ENCODE measurements at places on chromosomes 11 and 22.

GRCh38 chr11:43738600-43739409 is 58.3 kb downstream of the HSD17B12 start:
- no peak for DNase-seq

- DNase-seq: no peak
These were observed 1.5 kb downstream of the LRFN4 start for GRCh38 chr11:66858186-66858938.

DNA sequence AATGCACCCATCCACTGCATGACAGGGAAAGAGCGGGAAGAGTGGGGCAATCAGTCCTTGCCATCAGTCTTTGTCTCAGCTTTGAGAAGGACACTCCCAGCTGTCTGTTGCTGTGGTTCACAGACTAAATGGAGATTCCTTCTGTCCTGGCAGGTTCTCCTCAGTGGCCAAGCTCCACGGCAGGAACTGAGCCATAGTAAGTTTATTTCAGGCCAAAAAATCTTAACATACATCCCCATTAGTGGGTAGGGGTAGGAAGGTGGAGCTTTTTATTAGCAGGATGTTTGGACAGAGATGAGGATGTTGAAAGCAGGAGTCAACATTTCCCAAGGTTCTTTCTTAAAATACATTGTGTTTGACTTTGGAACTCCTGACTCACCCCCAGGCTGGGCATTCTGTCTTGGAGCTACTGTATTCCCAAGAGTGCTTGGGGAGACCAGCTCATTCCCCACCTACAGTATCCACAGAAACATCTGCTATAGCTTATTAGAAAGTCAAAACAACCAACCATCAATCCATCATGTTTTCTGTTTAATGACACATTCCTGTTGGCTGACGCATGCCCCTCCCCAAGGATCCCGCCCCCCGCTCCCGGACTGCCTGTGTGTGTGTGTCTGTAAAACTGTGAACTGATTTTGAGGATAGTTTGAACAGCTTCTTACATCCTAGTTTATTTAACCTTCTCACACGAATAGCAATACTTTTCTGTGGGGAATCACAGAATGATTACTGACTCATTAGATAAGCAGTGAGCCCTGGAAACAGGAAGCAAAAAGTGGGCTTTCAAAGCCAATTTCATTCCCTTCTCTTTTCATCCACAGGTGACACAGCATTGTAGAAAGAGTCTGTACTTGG is 109.5 kb downstream of the CCDC81 start:
- peak; percentile 76 for DNase-seq

DNA sequence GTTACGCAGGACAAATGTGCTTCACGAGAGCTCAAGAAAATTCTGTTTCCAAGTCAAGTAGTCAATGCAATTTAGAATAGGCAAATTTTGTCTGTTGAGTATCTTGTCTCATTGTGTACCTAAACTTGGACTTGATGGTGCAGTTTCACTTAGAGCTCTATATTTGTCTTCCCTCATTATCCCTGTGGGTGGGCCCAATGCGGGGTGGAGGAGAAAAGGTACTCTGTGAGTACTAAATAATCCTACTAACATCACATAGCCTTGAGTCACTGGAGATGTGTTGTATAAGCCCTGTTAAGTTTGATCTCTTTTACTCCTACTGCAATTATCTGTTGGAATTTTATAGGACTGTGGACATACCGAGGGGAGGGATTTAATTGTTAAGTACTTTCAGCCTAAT is 331.2 kb downstream of the METTL15 start:
- no peak for DNase-seq

DNA sequence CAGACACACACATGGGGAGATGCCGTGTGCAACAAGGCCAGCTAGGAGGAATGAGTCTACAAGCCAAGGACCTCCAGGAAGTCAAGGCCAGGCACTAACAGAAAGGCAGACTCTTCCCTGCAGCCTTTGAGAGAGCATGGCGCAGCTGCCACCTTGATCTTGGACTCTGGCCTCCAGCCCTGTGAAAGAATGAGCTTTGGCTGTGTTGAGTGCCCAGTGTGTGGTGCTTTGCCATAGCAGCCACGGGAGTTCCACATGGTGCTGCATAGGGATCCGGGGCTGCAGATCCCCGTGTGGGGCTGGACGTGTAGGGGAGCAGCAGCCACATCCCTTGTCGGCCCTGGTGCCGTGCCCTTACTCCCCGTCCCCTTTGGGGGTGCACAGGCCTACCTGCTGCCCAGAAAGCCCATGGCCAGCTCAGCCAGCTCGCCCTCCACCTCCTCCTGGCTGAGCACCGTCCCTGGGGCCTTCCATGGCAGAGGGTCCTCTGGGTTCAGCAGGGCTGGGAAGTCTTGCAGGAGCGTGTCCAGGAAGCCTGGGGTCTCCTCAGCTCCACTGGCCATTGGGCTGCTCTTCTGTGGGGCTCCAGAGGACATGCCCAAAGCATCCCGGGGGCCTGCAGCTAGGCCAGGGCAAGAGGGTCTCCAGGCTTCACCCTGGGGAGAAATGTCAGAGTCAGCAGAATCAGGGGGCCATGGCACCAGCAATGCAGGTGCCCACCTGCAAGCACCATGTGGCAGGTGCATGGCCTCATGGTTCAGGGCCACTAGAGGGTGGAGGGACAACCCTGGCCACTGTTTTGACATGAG is 7.0 kb downstream of the PPM1F start:
- no peak for DNase-seq

- DNase-seq: no peak
These were observed 70.6 kb upstream of the SEPTIN5 start for GRCh38 chr22:19643448-19644313.

DNA sequence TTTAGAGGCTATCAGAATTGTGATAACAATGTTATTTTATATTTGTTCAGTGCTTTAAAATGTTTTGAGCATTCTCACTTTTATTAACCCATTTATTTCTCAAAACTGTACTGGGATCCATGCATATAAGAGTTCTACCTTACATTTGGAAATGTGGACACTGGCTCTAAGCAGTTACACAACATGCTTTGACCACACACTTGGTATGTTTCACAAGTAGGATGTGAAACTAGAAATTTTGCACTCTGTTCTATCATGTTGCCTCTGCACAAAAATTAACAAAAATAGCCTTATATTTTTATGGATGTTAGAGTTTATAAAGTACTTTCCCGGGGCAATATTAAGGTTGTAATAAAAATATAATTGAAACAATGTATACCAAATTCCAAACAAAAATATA is 126.9 kb upstream of the CHORDC1 start:
- no peak for DNase-seq

- DNase-seq: no peak
These were observed 14.5 kb upstream of the TPP1 start for GRCh38 chr11:6633422-6634408.

DNA sequence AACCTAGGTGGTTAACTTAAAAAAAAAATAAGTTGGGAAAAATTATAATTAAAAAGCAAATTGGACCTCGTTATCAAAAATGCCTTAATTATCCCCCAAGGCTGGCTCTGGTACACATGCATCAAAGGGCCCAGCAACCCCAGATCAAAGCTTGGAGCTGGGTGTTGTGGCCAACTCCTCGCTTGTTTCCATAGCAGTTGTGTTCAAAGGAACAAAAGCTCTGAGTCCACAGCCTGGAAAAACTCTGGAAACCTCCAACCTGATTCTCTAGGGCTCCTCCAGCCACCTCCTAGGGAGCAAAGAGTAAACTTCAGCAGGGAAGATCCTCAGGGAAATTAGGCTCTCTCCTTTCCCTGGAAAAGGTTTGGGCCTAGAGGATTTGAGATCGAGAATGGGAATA is 149.4 kb downstream of the NXPE2 start:
- DNase-seq: no peak

DNA sequence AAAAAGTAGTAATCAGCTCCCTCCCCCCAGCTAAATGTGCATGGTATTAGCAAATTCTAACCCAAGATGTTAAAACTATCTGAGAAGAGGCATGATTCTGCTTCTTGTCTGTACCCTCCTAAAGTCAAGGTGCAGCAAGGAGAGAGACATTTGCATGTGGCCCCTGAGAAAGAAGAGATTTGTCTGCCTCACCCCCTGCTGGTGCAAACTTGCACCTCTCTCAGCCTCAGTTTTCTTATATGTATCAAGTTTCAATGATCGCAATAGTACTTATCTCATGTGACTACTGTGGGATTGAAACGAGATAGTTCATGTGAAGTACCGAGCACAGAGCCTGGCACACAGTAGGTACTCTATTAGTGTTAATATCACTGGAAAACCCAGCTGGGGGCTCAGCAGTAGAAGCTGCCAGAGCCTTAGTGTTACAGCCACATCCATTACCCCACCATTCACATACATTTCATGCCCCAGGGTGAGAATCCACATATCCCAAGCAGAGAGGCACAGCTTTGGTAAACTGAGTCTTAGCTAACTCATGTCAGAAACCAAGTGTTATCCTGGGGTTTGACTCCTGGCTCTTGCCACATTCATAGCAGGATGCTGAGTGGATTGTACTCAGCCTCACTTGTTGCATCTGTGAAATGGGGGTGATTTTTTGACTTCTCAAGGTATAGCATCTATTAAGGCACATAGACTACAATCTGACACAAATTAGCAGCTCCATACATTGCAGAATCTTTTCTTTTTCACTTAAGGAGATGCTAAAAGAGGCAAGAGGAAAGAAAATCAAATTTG is 24.9 kb downstream of the CD44 start:
- no peak for DNase-seq

DNA sequence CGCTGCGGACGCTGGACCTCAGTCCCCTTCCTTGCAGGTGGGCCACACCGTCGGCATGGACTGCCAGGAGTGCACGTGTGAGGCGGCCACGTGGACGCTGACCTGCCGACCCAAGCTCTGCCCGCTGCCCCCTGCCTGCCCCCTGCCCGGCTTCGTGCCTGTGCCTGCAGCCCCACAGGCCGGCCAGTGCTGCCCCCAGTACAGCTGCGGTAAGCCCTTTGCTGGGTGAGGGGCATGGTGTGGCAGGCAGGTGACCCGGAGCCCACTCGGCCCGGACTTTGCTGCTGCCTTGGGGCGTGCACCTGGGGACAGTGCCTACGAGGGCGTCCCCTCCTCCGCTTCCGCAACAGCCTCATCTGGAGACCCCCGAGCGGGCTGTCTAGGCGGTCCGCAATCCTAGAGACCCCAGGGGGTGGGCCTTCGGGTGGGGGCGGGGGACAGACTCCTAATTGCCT is 25.4 kb upstream of the MUC5B start:
- no peak for DNase-seq

DNA sequence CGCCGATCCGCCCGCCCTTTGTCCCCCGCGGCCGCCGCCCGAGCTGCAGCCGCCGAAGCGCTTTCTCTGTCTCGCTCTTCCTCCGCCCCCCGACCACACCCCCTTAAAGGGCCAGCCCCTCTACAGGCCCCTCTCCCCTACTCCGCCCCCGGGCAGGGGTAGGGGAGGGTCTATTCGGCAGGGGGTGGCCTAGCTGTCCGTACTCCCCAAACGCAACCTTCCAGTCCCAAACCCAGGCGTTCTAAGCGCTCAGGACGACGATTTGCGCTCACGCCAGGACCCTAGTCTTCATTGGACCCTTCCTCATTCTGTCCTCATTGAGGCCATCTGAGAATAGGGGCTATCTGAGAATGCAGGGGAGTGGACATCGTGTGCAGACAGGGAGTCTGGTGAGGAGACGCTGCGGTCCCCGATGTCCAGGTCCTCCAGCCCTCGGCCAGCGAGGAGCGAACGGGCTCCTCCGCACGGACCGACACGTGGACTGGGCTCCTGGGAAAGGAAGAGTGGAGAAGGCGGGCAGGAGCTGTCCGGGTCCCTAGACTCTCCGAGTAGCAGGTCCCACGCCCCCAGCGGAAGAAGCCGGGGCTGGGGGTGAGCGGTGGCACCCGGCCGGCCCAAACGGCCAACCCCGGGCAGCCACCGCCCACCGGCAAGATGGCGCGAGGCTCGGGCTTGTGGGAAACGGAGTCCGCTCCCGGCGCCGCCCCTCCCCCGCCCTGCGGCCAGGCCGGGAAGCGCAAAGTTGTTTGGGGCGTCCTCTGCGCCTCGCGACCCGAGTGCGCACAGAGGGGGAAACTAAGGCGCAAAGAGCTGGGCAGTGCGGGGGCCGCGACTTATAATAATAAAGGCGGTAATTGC is at the start of gene PPP1R14B:
PPP1R14B (minus strand) TSS at position 73 of the 858 bp plus-strand sequence. CDS start 270 bp downstream, outside the sequence.
- DNase-seq: peak; percentile 94

DNA sequence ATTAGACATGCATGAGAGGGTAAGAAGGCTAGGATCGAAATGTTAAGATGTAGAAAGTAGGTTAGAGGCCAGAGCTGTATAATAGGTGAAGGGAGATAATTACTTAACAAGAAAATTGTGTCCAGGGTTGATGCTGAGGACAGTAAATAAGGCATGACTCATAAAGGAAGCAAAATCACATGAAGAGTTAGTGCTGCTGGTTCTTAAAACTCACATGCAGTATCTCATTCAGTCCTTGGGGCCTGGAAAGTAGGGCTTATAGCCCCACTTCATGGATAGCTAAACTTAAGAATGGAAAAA is 130.2 kb downstream of the NCAM1 start:
- no peak for DNase-seq

GRCh38 chr11:75797116-75797515 is 17.9 kb upstream of the UVRAG start:
- no peak for DNase-seq

DNA sequence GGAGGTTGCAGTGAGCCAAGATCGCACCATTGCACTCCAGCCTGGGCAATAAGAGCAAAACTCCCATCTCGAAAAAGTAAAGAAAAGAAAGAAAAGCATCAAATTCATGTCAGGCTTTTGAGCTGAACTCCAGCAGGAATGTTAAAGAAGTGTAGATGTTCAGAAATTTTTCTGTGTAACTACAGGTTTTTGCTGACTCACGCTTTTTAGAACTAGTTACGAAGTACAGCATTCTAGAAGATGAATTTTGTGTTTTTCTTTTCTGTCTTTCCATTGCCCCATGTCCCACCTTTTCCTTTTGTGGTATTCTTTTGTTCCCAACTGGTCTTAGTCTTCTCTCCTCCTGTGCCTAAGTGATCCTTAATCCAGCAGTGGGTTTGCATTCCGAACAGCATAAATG is 56.0 kb upstream of the HORMAD2 start:
- no peak for DNase-seq

- no peak for DNase-seq
These were observed 62.4 kb downstream of the PARVG start for GRCh38 chr22:44242946-44243724.

DNA sequence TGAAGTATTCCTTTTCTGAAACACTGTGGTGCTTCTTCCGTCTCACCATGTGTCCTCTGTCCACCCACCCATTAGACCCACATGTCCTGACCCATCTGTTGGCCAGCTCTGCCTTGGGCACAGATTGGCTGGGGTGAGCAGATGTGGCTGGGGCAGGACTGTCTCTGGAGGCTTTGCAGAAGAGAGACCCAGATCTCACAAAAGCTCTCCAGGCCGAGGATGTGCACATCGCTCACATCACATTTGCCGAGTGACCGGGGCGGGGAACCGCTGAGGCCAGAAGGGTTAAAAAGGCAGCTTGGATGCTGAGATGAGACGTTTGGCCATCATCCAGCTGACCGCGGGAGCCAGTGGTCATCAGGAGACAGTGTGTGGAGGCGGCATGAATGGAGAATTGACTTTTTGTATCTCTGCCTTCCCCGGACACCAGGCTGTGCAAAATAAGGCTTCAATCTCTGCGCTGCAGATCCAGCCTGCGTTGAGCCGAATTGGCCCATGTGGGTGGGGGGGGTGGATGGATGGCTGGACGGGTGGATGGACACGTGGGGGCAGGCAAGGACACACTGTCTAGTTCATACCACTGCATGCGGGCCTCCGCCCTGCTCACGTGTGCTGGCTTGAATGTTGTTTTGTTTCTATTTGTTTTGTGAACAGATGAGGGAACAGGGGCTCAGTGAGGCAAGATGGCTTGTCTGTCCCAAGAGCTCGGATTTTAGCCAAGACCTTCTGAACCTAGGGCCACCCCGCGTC is 6.1 kb downstream of the IFITM10 start:
- peak; percentile 25 for DNase-seq

Data from right hindlimb (tissue), 1 donor.